NCI-H1694 (cell line): ENCODE measurements at places on chromosomes 2 and 18.

DNA sequence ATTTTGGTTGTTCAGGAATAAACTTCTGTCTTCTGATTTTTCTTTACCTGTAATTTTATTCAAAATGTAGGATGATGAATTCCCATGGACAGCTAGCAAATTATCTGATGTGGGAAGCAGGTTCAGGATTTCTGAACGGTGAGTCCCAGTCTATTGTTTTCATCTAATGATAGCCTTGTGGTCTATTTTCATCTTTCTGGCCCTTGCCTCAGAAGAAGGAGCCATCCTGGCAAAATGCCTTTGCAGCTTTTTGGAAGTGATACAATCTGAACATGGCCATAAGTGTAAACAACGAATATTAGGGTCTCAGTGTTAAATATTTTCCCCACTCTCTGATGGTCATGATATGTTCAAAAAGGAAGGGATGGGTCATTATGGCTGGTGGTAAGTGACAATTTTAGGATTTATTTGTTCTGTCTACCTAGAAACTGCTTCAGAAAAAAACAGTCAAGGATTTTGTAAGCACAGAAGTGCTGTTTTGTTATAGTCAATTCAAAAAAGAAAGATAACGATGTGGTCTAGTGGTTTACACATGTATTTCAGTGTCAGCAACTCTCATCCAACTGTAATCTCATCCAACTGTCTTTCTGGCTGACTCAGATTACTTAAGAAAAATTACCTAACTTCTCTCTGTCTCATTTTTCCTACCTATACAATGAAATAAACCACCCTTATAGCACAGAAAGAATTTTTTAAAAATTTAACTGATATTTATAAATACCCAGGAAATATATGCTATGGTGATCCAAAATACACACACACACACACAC lies 272.6 kb upstream of the ERBB4 start:
- no peak for DNase-seq

- no peak for DNase-seq
Measured at GRCh38 chr18:34483198-34483597, 226.9 kb upstream of the DTNA start.

DNA sequence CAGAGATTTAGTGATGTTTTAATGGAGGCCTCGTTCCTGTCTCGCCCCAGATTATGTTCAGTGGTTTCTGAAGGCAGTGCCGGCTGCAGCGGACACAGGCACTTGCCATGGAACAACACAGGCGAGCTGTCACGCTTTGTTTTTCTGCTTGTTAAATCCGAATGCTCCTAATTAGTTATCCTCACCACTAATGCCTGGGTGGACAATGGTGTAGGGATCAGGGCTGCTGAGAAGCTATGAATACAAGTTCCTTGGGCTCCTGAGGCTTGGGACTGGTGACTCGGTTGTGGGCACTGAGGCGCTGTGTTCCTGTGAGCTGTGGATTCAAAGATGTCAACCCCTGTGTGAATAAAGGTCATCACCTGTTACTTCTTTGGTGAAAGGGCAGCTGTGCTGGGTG lies 123.5 kb downstream of the PLEKHM3 start:
- DNase-seq, result no peak

GRCh38 chr2:223889229-223889628 lies 51.8 kb upstream of the AP1S3 start:
- no peak for DNase-seq

DNA sequence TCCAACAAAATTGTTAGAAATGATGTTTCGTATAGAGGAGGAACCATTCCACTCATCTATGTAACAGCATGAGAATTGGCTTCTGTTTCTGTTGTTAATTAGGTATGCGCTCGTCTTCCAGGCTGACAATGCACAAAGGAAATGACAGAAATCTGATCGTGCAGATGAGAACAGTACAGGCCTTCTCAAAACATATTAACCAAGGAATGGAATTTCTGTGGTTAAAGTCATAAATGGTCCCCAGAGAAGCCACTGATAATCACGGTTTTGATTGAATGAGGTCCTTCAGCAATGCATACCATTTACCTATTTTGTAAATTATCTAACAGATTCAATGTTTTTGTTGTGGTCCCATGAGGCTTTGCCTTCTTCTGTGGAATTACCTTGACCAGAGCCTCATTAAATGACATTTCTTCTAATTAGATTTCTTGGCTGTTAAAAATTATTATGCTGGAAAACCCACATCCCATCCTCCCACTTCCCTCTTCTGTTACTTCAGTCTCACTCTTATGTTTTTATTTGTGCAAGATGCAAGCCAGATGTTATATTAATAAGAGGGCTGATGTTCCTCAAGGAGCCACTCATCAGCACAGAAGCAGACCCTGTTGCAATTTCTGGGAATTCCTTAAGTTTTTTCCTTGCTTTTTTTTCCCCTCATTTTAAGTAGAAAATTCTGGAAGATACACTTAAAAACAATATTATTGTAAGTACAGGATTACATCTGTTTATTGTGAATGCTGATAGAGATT lies 395.8 kb downstream of the PID1 start:
- no peak for DNase-seq

DNA sequence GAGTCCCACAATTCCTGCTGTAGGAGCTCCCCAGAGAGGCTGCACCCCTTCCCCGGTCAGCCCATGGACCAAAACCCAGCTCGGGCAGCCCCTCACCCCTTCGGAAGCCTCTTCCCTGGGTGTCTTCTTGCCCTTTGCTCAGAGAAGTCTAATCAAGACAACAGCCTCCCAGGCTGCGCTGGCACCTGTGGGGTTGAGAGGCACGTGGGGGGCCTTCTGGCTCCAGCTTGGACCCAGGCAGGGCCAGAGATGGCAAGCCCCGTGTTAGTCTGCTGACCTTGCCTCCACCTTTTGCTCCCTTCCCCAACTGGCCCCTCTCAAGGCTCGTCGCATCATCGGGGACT lies 10.4 kb downstream of the SLC4A3 start:
- no peak for DNase-seq

DNA sequence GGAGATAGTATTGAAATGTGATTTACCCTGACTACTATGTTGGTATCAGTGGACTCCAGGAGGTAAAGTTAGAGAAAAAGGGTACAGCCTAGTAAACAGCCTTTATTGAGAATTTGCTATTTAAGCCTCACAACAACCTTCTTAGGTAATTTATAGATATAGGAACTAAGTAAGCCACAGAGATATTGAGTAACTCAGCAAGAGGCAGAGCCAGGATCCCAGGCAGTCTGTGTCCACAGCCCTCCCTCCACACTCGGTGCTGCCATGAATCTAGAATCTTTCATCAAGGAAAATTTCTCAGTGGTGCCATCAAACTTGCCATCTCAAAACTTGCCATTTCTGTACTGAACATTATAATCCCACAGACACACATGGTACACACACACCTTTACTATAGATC lies 170.9 kb downstream of the CAPN13 start:
- DNase-seq, result no peak

DNA sequence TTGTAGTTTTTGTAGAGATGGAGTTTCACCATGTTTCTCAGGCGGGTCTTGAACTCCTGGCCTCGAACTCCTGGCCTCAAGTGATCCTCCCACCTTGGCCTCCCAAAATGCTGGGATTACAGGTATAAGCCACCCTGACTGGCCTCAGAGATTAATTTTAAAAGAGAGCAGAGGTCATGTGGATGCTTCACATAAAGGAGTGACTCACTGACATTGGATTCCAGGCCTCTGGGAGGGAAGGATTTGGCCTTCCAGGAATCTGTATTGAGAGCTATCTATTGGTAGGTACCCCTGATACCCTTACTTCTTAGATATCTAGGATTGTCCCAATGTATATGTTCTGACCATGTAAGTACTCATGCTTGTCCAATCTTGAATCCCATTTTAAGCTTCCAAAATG lies 138.4 kb downstream of the FAM161A start:
- no peak for DNase-seq
